ENCODE measurements at places on chromosomes 6 and 20.

- peak; percentile 94 for DNase-seq
These were observed 448 bp upstream of the DDAH2 start for GRCh38 chr6:31729515-31729978.

- peak; percentile 24 for DNase-seq
These were observed 1.9 kb upstream of the ELOVL4 start for GRCh38 chr6:79949233-79949632.

- DNase-seq: no peak
These were observed 891.4 kb downstream of the TFAP2A start for GRCh38 chr6:9523462-9523861.

GRCh38 chr6:158660333-158660754 lies 10.5 kb downstream of the SYTL3 start:
- DNase-seq: no peak

DNA sequence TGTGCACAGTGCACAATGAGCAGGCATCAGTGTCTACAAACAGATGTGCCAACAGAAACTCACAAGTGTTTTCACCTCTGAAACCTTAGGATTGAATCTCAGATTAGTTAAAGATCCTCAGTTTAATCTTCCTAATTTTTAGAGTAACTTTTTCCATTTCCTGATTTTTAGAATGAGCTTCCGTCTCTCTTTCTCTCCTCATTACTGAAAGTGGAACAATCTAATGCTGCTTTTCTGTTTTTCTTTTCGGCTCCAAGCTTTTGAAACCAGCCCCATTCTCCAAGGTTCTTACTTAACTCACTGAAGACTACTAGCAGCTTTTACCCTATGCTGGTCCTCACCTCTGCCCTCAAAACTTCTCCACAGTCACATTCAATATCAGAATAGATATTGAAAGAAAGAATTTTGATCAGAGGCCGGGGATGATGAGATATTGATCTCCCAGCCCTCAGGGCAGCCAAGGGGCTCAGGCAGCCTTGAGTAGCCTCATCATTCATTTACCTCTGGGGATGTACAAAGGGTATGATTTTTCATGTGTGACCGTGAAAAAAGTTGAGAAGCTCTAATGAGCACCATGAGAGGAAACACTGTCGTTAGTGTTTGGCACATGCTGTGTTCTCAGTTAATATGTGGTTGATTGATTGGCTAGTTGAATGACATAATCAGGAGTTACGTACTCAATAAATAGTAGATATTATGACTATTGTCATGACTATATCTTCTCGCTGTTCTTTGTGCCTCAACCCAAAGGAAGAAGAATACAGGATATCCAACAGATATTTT lies 11.9 kb upstream of the STK38 start:
- no peak for DNase-seq

GRCh38 chr20:38536310-38536709 lies 44.7 kb upstream of the ADIG start:
- DNase-seq: no peak

- no peak for DNase-seq
These were observed 113.8 kb downstream of the MAP3K4 start for GRCh38 chr6:161105408-161105807.

- no peak for DNase-seq
These were observed 5.3 kb upstream of the CCM2L start for GRCh38 chr20:32004963-32005362.

GRCh38 chr6:53917464-53917842 lies 122.6 kb downstream of the LRRC1 start:
- no peak for DNase-seq
